ENCODE measurements at places on chromosomes 5 and 9. TPM values are rescaled to one million over a fixed set of nuclear protein-coding genes. Genes with fewer than 3 reads are reported as not detected.

Gene SH3RF2
- total RNA-seq, result 13.1 TPM

Gene PKD2L2
- total RNA-seq, result not detected

Gene C9
- total RNA-seq, result not detected

Gene NXNL2
- total RNA-seq, result 1.3 TPM

Gene PRRT1B
- not detected for total RNA-seq

Gene GAS1
- total RNA-seq, result 11.6 TPM

Gene GBA2
- 30.9 TPM for total RNA-seq

Gene SPATA31C1
- total RNA-seq, result not detected

Measured in smooth muscle cell of the pulmonary artery (primary cell).